Stimulated activated CD4-positive, alpha-beta T cell treated with anti-CD3 and anti-CD28 coated beads, Interleukin-1b, Interleukin-23, amount 100 ng/mL, for 24 hours (primary cell): ENCODE measurements at places on chromosomes 7 and 10.

GRCh38 chr10:72810976-72811375, 82.6 kb upstream of the OIT3 start:
- no peak for DNase-seq

GRCh38 chr10:112843623-112844022, 106.4 kb upstream of the TCF7L2 start:
- no peak for DNase-seq

DNA sequence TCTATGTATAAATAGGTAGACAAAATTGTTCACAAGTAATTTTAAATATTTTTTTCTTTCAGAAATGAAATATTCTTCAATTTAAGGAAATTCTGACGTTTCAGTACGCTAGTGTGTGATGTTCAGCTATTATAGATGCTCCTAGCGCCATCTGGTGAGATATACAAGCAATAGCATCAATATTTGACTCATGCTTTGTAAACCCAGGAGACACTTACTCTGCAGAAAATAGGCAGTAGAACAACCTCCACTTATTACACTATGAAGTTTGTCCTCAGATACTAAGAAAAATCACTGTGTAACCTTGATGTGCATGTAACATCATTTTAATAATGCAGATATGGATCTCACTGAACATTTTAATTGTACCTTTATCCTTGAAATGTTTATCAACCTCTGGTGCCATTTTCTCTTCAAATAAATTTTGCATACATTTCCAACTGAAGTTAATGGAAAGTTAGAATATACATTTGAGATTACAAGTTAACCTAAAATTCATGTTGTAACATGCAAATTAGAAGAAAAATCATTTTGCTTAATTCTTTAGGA, 151.5 kb upstream of the FAM3C start:
- no peak for DNase-seq

- no peak for DNase-seq
Measured at GRCh38 chr7:144606261-144606660, 202.8 kb upstream of the NOBOX start.

- no peak for DNase-seq
Measured at GRCh38 chr10:53697038-53697437, 924.5 kb upstream of the MBL2 start.

DNA sequence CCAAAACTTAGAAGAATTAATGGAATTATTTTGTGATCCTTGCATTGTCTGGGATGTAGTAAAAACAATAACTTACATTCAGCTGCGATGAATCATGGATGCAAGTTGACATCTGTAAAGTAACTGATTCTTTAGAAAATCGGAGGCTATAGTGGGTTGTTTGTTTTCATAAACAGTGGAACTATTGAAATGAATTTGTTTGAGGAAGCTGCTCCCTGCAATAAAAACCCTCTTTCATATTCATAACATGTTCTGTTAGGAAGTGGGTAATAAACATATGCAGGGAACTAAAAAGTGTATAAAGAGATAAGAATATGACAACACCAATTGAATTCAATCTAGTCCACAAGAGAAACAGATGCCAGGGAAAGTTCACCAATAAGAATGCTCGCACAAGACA, 53.6 kb downstream of the AGMO start:
- no peak for DNase-seq

DNA sequence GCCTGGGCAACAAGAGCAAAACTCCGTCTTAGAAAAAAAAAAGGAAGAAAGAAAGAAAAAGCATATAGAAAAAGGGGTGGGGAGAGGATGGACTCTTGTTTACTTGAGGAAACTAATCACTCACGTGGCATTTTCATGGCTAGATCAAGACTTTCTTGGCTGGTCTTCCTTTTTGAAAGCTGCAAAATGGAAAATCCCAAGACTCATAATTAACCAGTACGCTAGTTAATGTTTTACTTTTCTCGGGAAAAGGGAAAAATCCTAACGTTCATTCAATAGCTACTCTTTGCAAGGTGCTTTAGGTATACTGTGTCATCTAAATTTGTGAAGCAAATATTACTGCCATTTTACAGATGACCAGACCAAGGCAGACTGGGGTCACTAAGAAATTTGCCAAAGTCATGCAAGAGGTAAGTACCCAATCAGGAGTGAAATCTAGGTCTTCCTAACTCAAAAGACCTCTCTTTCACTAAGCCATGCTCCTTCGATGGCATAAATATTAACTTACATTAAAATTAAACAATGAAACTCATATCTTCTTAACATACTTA, 24.4 kb downstream of the NAPEPLD start:
- DNase-seq = no peak

DNA sequence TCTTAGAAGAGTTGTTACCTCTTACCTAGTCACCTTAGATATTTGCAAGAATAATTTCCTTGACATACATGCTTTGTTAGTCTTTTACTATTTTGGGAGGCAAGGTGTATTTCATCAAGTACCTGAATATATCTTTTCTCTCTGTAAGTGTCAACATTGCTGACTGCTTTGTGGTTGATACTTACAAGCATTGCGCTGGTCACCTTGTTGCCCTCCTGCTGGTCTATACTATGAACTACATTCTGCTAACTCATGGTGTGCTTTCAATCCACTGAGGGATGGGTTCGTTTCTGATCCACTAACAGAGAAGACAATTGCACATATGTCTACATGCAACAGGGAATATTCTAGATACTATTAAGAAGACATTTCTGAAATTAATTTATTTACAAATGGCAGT, 837.8 kb upstream of the COBL start:
- DNase-seq = no peak

DNA sequence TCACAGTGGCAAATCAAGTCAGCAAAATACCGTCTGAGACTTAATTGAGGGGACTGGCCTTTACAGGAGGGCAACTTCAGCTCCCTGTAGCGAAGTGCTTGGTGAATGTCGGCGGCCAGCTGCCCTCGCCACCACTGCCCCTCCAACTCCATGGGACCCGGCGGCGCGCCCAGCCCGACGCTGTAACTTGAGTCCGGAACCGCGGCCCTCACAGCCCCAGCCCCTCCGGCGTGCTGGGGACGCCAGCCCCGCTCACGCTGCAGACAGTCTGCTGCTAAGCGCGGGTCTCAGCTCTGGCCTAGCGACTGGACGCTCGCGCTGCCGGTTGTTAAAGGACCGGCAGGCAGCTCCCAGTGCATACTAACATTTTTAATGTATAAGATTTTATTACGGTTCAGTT, 113.4 kb upstream of the NUPR2 start:
- DNase-seq = no peak

DNA sequence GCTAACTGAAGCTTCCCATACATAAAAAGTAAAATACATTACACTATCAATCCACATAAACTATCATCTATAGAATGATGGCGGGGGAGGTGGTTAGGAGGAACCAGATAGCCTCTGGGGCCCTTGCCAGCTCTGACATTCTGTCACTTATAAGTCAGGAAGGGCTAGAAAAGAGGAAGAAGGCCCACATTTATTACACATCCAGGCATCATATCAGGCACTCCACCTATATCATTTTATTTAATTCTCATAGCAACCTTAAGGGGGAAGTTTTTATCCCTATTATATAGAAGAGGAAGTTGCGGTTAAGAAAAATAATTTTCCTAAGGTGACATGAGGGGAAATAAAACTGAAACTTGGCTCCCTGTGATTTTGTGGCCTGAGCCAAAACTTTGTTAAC, 29.9 kb downstream of the HEPACAM2 start:
- DNase-seq = no peak

DNA sequence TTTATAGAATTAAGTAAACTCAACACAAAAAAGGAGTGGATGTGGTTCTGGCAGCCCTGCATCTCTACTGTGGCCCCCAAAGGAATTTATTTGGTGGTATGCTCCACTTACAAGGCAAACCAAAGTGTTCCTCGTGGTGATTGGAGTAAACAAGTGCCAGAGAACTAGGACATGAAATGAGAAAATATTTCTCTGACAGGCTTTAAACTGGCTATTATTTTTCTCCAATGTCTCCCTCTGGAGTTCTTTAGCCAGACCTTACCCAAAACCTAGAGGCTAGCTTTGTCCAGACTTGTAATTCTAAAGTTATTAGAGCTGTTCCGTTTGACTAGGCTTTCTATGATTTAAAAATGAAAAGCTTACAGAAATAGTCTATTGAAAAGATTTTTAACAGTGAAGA, 990.1 kb downstream of the CNTNAP2 start:
- no peak for DNase-seq

DNA sequence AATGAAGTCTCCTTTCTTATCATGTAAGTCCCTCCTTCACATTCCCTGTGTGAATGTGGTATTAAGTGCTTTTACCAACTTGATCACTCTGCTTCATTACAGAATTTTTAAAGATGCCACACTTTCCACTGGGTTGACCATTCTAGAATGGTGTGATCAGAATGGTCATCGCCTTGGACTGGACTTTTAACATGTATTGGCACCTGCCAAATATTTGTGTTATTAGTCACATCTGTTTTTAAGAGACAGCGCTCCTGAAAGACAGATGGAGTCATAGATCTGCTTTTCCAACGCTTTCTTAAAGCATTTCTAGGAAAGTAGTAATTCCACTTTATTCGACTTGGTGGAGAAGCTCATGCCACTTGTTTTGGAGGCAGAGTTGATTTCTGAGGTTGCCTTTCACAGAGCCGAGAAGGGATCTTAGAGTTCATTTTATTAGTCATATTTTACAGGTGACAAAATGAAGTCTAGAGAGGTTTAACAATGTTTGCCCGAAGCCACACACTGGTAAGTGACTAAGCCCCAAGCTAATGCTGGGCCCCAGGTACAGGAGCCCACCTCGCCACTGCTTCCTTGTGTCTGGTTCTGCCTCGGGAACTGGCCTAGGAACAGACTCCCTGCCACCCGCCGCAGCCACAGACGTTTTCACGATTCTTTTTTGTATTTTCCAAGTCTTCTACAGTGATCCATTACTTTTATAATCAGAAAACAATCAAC, 10.4 kb upstream of the BAMBI start:
- DNase-seq = no peak

DNA sequence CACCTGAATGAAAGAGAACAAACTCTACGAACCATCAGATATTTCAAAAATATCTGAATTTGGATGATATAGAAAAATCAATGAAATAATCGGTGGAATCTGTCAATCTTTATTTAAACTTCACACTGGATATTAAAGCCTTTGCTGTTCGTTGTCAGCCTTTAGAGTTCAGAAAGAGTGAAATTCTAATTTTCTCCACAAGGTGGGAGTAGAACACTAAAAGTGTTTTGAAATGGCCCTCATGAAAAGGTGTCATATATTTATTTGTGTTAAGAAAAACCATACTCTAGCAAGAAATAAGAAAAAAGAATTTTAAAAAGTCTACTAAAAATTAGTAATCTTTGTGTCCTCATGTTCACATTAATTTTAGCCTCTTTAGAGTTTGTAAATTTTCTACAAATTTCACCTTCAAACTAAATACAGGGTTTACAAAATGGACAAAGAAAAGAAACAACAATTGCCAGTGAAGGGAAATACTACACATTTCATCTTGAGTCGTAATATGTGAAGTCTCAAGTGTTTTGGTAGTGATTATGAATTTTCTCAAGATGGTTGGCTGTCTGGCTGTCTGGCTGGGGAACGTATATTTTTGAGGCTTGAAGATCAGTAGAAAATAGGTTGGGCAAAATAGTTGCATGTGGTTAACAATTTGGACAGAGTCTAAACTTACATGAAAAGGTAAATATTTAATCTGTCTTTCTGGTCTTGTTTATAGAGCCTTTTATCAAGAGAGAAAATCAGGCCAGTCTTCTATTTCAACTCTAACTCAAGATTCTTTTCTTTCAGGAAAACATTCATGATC, 43.7 kb downstream of the DNAJB9 start:
- DNase-seq = no peak

DNA sequence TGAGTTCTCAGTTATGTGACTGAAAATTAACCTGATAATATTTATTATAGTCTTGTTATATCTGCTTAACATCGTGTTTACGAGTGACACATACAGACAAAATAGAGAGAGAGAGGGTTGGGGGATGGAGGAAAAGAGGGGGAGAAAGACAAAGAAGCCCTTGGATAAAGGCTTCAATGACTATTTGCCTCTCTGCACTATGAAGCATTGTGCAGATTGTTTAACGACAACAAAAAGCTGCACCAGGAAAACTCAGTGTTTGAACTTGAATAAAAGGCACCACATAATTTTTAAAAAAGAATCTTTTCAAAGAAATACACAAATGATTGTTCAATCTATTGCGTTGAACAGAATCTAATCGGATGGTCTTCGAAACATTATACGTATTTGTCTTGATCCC, 27.8 kb downstream of the MAGI2 start:
- no peak for DNase-seq

- DNase-seq = no peak
Measured at GRCh38 chr7:150935149-150935548, 43.0 kb downstream of the KCNH2 start.

DNA sequence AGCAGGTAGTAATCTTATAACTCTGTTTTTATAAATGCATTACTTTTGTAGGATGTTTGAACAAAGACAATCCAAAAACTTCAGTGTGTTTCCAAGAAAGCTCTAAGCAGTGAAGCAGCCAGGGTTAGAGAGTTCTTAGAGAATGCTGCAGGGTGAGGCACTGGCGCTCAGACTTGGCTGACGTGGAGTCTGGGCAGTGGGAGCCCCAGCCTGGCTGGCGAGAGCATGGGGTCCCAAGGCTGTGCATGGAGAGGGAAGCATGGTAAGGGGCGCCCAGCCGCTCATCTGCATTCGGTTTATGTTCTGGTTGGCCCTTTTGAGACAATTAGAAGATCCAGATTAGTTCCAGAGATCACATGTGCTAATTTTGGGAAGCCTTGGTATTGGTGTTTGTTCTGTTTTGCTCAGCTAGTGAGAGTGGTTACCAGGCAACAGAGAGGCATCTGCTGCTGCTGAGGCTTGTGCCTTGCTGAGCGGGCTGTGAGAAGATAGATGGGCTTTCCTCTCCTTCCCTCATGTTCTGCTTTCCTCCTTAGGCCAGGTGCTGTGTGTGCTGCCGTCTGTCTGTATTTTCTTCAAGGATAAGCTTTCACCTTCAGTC, 10.3 kb downstream of the SUN1 start:
- no peak for DNase-seq

GRCh38 chr10:70894416-70894815, 6.1 kb upstream of the PCBD1 start:
- DNase-seq = no peak

DNA sequence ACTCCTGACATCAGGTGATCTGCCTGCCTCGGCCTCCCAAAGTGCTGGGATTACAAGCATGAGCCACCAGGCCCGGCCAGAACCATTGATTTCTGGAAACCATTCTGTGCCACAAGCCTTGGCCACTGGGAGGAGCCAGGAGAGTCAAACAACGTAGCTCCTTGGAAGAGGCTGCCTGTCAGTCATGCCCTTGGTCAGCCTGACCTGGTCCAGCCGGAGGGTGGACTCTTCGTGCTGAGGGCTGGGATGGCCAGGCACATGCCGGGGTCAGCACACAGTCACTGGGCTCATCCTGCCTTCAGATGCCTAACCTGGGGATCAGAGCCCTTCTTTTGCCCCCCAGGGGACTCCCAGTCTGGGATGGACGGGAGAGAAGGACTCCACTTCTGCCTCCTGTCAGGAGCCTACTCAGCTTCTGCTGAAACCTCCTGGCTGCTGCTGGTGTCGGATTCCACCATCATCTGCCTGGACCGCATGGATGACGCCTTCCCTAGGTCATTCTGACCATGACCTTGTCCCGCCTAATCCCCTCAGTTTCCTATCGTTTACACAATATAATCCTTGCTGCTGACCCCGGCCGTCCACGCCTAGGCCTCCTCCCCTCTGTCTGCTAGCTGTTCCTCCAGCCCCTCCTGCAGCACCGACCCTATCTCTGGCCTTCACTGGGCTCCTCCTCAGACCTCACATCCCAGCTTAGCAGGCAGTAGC, 30.4 kb downstream of the TMEM270 start:
- DNase-seq = no peak
